Psoas muscle (tissue), 8 donors: ENCODE measurements at places on chromosomes 2 and 18. TPM values are rescaled to one million over a fixed set of nuclear protein-coding genes. Genes with fewer than 3 reads are reported as not detected.

DNA sequence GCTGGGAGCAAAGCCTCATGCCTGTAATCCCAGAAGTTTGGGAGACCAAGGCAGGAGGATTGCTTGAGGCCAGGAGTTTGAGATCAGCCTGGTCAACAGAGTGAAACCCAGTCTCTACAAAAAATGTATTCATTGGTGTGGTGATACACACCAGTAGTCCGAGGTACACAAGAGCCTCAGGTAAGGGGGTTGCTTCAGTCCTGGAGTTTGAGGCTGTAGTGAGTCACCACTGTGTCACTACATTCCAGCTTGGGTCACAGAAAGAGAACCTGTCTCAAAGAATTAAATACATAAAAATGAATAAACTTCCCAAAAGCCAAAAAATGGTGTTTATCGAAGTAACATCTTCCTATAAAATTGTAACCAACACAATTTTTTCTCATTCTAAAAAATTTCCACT, 568.1 kb upstream of the LINC00305 start:
- H3K27me3 ChIP-seq, result no peaks in the 10 kb centered on the region
- no peak overlapping the region for H3K4me3 ChIP-seq
- DNase-seq, result no peak
- H3K4me1 ChIP-seq, result no peaks in the 10 kb centered on the region

DNA sequence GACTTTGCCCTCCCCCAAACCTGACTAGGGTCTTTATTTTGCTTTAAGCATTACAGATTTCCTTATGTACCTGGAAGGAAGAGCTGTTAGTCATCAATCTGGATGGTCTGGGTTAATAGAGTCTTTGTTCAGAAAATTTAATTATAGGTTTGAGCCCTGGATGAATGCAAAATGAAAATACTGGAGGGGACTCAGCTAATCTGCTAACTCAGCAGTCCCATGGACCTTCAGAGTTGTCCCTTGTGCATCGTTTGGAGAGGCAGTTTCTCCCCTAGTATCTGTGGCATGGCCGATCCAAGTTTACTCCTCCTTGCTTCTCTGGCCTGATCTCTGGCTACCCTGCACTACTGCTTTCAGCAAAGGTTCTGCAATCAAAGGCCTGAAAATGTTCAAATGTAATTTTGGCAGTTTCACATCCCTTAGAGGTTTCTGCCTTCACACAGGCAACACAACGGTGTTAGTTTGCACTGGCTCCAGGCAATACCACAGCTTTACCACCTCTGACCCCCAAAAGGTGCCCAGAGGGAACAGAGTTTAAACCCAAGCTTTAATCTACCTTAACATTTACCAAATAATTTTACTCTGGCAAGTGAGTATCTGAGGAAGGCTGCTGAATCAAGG, 134.3 kb downstream of the THADA start:
- no peak overlapping the region for H3K4me3 ChIP-seq
- no peak overlapping the region for H3K27ac ChIP-seq
- peaks cover 42% of the 10 kb centered on the region for H3K4me1 ChIP-seq
- no peaks in the 10 kb centered on the region for H3K27me3 ChIP-seq
- no peak for DNase-seq

GRCh38 chr2:232584238-232584637, 33.7 kb downstream of the EIF4E2 start:
- H3K4me3 ChIP-seq, result no peak overlapping the region
- no peak for DNase-seq
- H3K27me3 ChIP-seq, result no peaks in the 10 kb centered on the region
- H3K36me3 ChIP-seq, result no peaks in the 10 kb centered on the region
- H3K4me1 ChIP-seq, result peaks cover 10% of the 10 kb centered on the region

DNA sequence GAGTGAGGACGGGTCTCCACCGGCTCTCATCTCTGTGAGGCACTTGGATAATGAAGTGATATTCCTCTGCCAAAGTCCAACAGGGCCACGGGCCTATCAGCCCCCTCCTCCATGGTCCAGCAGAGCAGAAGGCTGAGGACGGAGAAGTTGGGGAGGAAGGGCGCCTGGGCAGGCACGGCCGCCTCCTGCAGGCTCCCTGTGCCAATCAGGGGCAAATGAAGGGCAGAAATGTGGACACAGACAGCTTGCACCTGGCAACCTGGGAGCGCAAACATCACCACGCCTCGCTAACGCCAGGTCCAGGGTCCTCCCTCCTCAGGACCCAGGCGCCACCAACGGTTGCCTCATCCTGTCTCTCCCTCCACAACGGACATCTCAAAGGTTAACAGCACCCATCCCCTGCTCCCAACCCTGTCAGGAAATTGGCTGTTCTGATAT, 24.3 kb downstream of the SMAD7 start:
- H3K4me1 ChIP-seq, result peaks cover 80% of the 10 kb centered on the region
- no peak for DNase-seq
- no peak overlapping the region for H3K4me3 ChIP-seq
- H3K27ac ChIP-seq, result no peak overlapping the region
- peaks cover 3% of the 10 kb centered on the region for H3K36me3 ChIP-seq
- no peaks in the 10 kb centered on the region for H3K27me3 ChIP-seq

- DNase-seq, result no peak
- no peak overlapping the region for H3K27ac ChIP-seq
- no peak overlapping the region for H3K4me3 ChIP-seq
- peaks cover 2% of the 10 kb centered on the region for H3K27me3 ChIP-seq
- H3K4me1 ChIP-seq, result no peaks in the 10 kb centered on the region
Observed at GRCh38 chr18:22309191-22309590, 108.5 kb downstream of the CTAGE1 start.

The MDH1B gene
- polyA plus RNA-seq, result 0.23 TPM

- no peak for DNase-seq
- H3K27me3 ChIP-seq, result no peaks in the 10 kb centered on the region
- no peaks in the 10 kb centered on the region for H3K36me3 ChIP-seq
- no peaks in the 10 kb centered on the region for H3K4me1 ChIP-seq
- no peak overlapping the region for H3K4me3 ChIP-seq
- H3K27ac ChIP-seq, result no peak overlapping the region
Observed at GRCh38 chr2:96977631-96978195, 8.7 kb downstream of the FAM178B start.

- no peaks in the 10 kb centered on the region for H3K4me1 ChIP-seq
- no peak for DNase-seq
- H3K36me3 ChIP-seq, result no peaks in the 10 kb centered on the region
- no peak overlapping the region for H3K4me3 ChIP-seq
- peaks cover 24% of the 10 kb centered on the region for H3K27me3 ChIP-seq
- H3K27ac ChIP-seq, result no peak overlapping the region
Observed at GRCh38 chr2:73290049-73290839, 3.1 kb downstream of the EGR4 start.

- no peaks in the 10 kb centered on the region for H3K27me3 ChIP-seq
- no peaks in the 10 kb centered on the region for H3K4me1 ChIP-seq
- DNase-seq, result no peak
- H3K4me3 ChIP-seq, result no peak overlapping the region
- H3K36me3 ChIP-seq, result no peaks in the 10 kb centered on the region
Observed at GRCh38 chr2:43727634-43728014, 46.2 kb upstream of the DYNC2LI1 start.

- H3K4me1 ChIP-seq, result no peaks in the 10 kb centered on the region
- H3K27ac ChIP-seq, result no peak overlapping the region
- H3K4me3 ChIP-seq, result no peak overlapping the region
- no peaks in the 10 kb centered on the region for H3K36me3 ChIP-seq
- no peak for DNase-seq
Observed at GRCh38 chr2:114786901-114787300, 344.5 kb downstream of the DPP10 start.

- no peaks in the 10 kb centered on the region for H3K36me3 ChIP-seq
- no peaks in the 10 kb centered on the region for H3K27me3 ChIP-seq
- H3K27ac ChIP-seq, result no peak overlapping the region
- DNase-seq, result no peak
- H3K4me1 ChIP-seq, result no peaks in the 10 kb centered on the region
- H3K4me3 ChIP-seq, result no peak overlapping the region
Observed at GRCh38 chr2:117232305-117232704, 582.2 kb upstream of the DDX18 start.

- H3K36me3 ChIP-seq, result no peaks in the 10 kb centered on the region
- H3K27ac ChIP-seq, result peak overlapping the region; percentile 24
- no peak for DNase-seq
- no peaks in the 10 kb centered on the region for H3K27me3 ChIP-seq
Observed at GRCh38 chr2:233409286-233409991, 55.1 kb downstream of the DGKD start.

DNA sequence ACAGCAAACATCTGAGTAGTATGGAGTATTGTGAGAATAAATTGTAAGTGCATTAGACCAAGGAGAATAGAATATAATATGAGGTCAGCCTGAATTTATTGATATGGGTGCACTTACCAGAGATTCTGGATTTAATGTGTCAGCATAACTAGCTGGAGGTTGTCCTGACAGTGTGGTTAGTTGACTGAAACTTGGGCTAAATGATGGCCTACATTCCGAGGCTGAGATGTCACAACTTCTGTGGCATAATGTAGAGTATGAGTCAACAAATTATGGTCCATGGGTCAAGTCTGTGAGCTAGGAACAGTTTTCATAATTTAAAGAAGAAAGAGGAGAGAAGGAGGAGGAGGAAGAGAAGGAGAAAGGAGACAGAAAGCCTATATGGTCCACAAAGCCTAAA, 127.6 kb downstream of the QPCT start:
- no peak overlapping the region for H3K4me3 ChIP-seq
- no peak for DNase-seq
- H3K36me3 ChIP-seq, result no peaks in the 10 kb centered on the region

- no peak overlapping the region for H3K4me3 ChIP-seq
- no peaks in the 10 kb centered on the region for H3K36me3 ChIP-seq
- no peaks in the 10 kb centered on the region for H3K27me3 ChIP-seq
- no peaks in the 10 kb centered on the region for H3K4me1 ChIP-seq
Observed at GRCh38 chr2:222538535-222538934, 114.2 kb downstream of the SGPP2 start.

The KANSL1L gene
- polyA plus RNA-seq, result 14.9 TPM

The RND3 gene
- polyA plus RNA-seq, result 9.7 TPM

GRCh38 chr18:47594621-47595086, 335.8 kb downstream of the SMAD2 start:
- DNase-seq, result no peak
- H3K4me3 ChIP-seq, result no peak overlapping the region
- no peaks in the 10 kb centered on the region for H3K4me1 ChIP-seq
- peaks cover 8% of the 10 kb centered on the region for H3K27me3 ChIP-seq
- H3K36me3 ChIP-seq, result no peaks in the 10 kb centered on the region

The KIF5C gene
- 0.31 TPM for polyA plus RNA-seq

The UGT1A3 gene
- not detected for polyA plus RNA-seq

GRCh38 chr2:191878548-191879279, 31.8 kb upstream of the CAVIN2 start:
- H3K27me3 ChIP-seq, result no peaks in the 10 kb centered on the region
- H3K27ac ChIP-seq, result no peak overlapping the region
- no peak for DNase-seq
- no peak overlapping the region for H3K4me3 ChIP-seq
- no peaks in the 10 kb centered on the region for H3K4me1 ChIP-seq

The CNDP1 gene
- not detected for polyA plus RNA-seq

DNA sequence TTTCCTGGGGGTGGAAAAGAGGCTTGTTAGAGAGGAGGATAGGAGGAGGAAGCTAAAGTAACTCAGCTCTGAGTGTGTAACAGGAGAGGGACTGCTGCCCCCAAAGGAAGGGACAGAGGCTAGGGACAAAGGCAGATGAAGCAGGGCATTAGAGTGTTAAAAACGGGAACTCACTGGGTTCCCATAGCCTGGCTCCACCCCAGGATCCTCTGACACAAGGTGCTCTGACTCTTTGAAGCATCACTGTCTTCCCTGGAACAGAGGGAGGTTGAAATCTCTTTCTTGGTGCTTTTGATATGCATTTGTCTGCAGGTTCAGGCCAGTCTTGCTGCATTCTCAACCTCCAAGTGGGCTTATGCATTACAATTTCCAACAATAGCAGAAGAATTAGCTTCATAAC, 22.9 kb downstream of the IL36A start:
- H3K4me3 ChIP-seq, result no peak overlapping the region
- no peaks in the 10 kb centered on the region for H3K36me3 ChIP-seq
- H3K4me1 ChIP-seq, result no peaks in the 10 kb centered on the region

DNA sequence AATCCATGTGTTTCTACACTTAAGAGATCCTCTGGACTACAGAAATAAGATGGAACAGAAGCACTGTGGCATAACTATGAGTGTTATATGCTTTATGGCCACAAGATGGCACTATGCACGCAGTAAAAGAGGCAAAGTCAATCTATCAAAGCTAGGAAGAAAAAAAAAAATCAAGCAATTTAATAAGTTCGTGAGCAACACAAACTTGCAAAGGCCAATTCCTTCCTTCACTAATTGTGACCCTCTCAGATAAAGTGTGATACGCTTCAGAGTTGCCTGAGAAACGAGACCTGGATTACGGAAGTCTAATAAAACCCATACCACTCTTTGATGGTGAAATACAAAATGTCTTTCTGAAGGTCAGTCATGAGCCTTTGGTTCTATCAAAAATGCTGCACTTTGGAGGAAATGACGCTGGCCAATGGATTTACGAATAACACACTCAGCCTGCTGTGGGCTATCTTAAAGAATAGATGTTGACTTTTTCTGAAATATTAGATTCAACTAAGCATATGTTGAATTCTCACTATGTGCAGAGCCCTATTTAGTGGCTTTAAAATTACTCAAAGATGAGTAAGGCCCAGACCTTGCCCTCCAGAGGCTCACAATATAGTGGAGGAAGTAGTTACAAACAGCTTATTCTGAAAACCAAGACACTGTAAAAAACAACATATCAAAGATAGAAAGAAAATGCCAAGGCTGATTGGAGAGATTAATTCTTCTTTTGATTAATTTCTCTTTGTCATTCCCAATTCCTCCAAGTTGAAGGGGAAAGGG, 35.5 kb upstream of the TTR start:
- H3K4me3 ChIP-seq, result no peak overlapping the region
- no peak overlapping the region for H3K27ac ChIP-seq
- H3K4me1 ChIP-seq, result no peaks in the 10 kb centered on the region
- H3K27me3 ChIP-seq, result no peaks in the 10 kb centered on the region

The CDH19 gene
- 0.24 TPM for polyA plus RNA-seq

- DNase-seq, result no peak
- no peak overlapping the region for H3K4me3 ChIP-seq
- peak overlapping the region; percentile 18 for H3K27ac ChIP-seq
- no peaks in the 10 kb centered on the region for H3K27me3 ChIP-seq
- H3K36me3 ChIP-seq, result no peaks in the 10 kb centered on the region
Observed at GRCh38 chr2:167240671-167241070, 352.4 kb downstream of the XIRP2 start.

The ERICH2 gene
- 0.40 TPM for polyA plus RNA-seq

The MOGAT1 gene
- polyA plus RNA-seq, result not detected
